Natural killer cell treated with Interleukin-12 subunit alpha and Interleukin-12 subunit beta and Interleukin-15 and Interleukin-18, amount 100 ng/mL, for 72 hours (primary cell): ENCODE measurements at places on chromosomes 5 and 9.

- no peak for DNase-seq
Observed at GRCh38 chr5:83133797-83134196, 56.5 kb downstream of the XRCC4 start.

DNA sequence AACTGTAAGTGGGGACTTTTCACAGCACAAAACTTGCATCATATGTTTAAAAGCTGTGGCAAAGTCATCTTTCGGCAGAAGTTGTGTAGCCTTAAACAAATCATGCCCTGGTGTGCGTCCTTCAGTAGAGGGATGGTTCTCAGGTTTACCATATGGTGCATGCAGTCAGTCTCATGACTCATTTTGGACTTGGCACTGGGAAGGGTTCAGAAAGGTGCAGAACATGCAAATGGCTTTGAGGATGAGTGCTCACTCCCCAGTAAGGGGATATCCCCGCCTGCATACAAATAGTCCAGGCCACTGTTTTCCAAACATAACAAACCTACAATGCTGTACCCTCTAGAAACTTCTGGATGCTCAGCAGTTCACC lies 260.3 kb downstream of the NDUFS4 start:
- no peak for DNase-seq

DNA sequence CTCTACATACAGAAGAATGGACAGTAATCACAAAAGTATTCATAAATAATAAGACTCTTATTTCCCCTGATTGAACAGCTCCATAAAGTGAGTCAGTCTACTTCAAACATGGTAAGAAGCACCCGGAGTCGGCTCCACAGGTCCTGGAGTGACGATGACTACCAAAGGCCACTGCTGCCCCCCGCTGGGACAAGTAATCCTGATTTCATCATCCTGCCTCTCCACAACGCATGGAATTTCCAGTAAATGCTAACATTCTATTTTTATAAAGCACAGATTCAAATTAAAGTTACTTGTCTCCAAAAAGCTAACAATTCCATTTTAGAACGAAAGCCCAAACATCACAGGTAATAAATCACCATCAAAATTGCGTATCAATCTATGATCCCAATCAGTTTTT lies 16.2 kb downstream of the ATPSCKMT start:
- no peak for DNase-seq

DNA sequence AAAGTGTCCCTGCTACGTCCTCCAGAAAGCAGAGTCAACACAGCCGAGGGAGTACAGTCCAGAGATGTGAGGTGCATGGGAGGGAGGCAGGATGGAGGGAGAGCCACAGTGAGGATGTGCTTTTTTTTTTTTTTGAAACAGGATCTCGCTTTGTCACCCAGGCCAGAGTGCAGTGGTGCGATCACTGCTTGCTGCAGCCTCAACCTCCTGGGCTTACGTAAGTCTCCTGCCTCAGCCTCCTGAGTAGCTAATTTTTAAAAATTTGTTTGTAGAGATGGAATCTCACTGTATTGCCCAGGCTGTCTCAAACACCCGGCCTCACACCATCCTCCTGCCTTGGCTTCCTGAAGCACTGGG lies 33.2 kb upstream of the ALDH1B1 start:
- DNase-seq: no peak

GRCh38 chr5:761854-762710 lies 22.4 kb downstream of the ZDHHC11B start:
- DNase-seq: no peak

DNA sequence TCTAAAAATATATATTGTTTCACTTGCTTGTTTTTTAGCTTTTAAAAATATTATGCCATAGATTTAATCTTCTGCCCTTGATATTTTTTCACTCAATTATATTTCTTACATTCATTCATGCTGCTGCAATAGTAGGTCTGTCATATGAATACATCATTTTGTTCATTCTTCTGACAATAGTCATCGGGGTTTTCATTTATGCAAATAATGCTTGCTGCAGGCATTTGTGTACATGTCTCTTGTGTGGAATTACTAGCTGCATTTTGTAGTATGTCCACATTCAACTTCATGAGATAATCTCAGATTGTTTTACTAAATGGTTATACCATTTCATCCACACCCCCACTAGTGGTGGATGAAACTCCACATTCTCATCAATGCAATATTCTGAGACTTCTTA lies 5.3 kb upstream of the PLPP1 start:
- no peak for DNase-seq

- DNase-seq: no peak
Observed at GRCh38 chr5:148952097-148952867, 110.6 kb downstream of the SH3TC2 start.

- DNase-seq: no peak
Observed at GRCh38 chr5:178237431-178238312, 5.1 kb upstream of the PHYKPL start.

DNA sequence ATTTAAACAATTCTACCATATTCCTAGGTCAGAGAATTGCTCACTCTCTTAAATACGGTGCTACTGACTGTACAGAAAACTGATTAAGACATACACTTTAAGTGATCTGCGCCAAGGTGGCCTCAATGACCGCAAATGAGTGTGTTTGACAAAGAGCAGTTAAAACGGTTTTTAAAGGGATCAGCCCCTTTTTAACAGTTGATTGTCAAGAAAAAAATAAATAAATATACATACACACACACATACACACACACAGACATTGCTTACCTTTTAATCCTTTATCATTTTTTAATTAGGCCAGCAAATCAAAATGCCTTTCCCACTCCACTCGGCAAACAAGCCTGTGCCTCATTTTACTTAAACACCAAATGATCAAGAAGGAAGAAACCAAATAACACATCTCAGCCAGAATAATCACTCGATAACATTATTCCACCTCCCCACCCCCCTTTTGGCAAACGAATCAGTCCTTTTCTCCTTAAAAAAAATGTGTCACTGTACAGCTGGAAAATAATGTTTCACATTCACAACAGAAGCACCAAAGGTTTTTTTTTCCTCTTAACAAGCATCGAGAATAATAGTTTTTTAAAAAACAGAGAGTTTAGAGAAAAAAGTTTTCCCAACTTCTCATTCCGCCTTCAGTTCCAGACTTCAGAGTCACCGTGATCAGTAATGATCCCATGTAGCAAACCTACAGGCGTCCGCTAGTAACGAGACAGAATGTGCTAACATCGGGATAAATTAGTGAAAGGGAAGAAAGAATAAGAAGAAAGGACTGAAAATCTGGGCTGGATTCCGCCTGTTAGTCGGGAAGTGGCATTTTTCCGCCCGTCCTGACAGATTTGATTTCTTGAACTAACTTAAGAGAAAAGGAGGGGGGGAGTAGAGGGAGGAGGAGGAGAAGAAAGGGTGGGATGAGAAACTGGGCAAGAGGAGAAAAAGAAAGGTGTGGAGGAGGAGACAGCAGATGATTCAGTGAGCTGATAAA lies at the start of gene ZNF608:
TSS of gene ZNF608 (minus strand) at position 712 of the 988 bp plus-strand sequence. CDS start 1,650 bp downstream, outside the sequence.
- no peak for DNase-seq

DNA sequence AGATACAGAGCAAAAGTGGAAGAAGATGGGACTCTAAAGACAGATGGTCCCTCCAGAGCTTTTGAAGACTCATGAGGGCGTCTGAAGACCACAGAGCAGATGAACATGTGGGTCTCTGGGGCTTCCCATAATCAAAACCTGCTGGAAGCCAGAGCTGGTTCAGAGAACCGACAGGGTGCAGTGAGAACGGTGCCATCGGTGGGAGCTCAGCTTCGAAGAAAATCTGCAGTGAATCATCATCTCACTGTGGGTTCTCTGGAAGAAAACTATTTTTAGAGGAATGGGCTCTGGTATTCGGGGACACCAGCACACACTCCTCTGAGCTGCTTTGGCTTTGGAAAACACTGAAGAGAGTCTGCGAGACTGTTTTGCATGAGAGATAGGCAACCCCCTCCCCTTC lies 222.4 kb upstream of the PANK3 start:
- no peak for DNase-seq

DNA sequence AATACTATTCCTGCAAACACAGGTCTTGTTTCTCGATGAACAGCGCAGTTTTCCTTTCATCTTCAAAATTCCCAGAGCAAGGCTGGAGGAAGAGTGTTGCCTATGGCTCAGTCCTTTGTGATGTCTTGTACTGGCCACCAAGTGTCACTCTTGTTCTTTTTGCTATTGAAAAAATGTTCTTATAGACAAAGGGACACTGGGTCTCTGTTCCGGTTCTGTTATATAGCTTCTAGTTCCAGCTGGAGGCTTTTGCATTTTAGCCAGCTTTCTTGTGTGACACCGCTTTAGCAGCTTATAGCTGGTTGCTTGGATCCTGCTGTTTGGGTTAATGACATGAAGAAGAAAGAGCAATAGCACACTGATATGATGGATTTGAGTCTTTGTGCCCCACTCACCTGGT lies 343.7 kb upstream of the KCNN2 start:
- DNase-seq: no peak
